Stimulated activated CD8-positive, alpha-beta memory T cell treated with anti-CD3 and anti-CD28 coated beads, Interleukin-4, amount 100 ng/mL, for 1 hour (primary cell): ENCODE measurements at places on chromosomes 6 and 20.

DNA sequence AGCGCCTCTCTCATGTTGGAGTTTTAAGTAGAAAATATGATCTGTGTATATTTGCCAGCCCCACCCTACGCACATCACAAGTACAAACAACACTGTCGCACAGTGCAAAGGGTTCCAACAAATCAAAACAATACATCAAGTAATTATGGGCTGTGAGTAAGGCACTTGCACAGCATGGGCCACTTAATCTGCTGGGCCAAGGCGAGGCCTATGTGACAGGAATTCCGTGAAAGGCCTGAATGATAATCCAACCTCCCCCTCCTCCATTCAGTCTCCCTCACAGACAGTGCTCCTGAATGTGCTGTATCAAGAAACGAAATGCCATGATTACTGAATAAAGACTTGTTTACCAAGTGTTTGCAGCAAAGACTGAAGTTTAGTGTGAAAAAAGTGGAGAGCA is 130.1 kb upstream of the SLC2A12 start:
- no peak for DNase-seq

- no peak for DNase-seq
These were observed 20.9 kb downstream of the LMBRD1 start for GRCh38 chr6:69775941-69776340.

- no peak for DNase-seq
These were observed 544 bp upstream of the HLA-C start for GRCh38 chr6:31272436-31272835.

DNA sequence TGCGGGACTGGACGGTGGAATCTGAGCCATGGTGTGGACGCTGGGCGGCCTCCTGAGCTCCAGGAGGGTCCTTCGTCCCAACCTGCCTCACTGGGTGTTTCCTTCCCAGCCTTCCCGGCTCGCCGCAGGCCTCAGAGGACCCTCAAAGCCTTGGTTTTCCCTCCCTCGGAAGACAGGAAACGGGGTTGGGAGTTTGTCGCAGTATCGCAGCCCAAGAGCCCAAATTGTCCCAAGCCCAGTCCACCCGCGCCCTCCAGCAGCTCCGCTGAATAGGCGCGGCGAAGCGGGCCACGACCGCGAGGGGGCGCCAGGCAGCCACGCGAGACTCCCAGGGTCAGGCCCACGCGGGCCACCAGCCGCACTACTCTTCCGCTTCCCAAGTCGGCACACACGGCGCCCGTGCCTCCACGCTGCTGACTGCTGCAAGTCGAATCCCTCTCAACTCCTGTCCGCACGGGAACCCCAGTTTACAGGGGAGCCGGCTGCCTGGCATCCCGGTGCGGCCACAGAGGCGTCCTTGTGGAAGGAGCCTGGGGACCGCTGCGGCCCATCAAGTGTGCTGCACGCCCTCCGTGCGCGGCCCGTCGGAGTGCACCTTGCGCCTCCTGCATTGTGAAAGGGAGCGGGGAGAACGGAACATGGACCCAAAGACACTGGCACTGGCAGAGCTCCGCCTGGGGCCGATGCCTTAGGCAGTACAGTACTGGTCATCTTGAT is 40.4 kb upstream of the HMGA1 start:
- DNase-seq, result peak; percentile 84

GRCh38 chr6:138620630-138621029 is 121.3 kb upstream of the NHSL1 start:
- DNase-seq, result no peak

DNA sequence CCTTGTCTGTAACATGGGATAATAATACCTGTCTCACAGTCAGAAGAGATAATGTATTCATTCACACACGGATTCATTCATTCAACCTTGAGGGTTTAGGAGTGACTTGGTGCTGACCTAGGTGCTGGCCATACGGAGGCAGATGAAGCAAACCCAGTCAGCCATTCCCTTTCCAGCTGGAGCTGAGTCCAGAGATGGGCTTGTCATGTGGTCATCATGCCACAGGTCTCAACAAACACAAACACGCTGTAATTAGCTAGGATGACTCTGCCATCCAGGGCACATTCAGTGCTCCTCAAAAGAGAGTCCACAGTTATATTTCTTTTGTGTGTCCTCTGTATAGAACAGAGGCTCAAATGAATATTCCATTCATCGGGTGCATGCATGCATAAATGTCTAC is 19.5 kb upstream of the PRELID3B start:
- no peak for DNase-seq

- DNase-seq, result no peak
These were observed 498.3 kb upstream of the SULF2 start for GRCh38 chr20:48283470-48284110.

DNA sequence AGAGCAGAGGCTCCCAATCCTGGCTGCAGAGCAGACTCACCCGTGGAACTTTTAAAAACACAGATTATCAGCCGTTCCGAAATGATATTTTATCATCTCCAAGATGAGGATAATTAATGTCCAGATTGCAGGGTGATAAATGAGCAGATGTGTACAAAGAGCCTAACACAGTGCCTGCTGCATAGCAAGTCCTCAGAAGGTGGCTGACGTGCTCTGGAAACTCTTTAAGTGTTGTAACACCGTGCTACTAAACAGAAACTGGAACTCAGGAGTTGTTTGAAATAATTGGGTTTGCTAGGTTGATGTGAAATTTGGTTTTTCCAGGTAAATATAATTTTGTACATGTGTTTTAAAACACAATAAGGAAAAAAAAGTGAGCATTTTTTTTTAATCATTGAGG is 118.0 kb downstream of the ARMC2 start:
- DNase-seq, result no peak

DNA sequence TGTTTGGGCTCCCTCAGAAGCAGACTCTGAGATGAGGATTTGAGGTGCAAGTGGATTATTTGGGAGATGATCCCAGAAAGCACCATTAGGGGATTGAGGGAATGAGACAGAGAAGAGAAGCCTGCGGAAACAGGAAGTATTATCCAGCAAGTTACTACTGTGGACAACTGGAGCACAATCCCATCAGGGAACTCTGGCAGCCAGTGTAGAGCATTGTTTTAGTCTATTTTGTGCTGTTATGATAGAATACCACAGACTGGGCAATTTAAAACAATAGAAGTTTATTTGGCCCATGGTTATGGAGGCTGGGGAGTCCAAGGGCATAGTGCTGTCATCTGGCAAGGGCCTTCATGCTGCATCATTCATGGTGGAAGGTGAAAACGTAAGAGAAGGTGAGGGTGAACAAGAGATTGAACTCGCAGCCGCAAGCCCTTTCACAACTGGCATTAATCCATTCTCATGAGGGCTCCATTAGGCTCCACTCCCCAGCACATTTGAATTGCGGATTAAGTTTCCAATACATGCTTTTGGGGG is 43.5 kb upstream of the SLC9A8 start:
- no peak for DNase-seq

DNA sequence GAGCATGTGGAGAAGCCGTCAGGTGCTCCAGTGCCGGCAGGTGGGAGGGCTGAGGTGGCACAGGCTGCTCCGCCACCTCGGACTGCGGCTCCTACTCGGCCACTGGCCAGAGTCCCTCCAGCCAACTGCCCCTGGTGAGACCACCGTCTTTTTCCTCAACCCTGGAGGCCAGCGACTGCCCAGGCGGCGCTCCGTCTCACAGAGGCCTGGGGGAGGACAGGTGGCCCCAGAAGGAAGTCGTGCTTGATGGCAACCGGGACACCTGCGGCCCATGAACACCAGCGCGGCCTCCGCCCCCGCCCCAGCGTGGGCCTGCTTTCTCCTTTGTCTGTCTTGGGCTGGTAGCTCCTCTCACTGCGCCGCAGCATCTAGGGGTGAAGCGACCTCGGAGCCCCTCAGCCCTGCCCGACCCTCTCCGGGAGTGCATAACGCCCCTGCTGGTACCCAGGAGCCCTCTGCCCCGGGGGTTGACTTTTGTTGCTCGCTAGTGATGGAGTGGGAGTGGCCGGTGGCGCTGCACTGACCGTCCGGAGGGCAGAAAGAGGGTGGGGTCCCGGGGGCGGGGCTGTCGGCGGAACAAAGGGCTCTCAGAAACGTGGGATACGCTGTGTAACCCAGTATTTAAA is 706 bp upstream of the TUBB2B start:
- DNase-seq, result no peak

- DNase-seq, result no peak
These were observed 882.7 kb upstream of the FLRT3 start for GRCh38 chr20:15220009-15220656.

- DNase-seq, result no peak
These were observed 572.7 kb downstream of the DHX35 start for GRCh38 chr20:39534846-39535245.

GRCh38 chr6:75893058-75893775 is 144.2 kb downstream of the MYO6 start:
- DNase-seq, result no peak

DNA sequence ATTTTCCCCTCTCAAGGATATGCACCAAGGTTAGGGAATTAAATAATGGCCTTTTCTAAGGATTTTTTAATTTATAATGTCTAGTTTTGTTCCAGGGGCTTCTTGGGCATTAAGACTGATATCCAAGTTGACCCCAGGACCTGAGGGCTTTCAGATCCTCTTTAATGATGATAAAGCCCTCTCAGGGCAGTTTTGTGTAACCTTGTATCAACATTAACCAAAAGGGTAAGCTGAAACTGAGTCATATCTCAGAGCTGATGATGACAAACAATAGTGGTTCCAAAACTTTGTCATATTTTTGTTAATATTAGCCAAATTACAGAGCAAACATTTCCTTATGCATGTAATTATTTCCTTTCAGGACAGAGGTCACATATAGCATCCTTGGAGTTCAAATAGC is 309.4 kb upstream of the MAN1A1 start:
- no peak for DNase-seq

- no peak for DNase-seq
These were observed 4.5 kb downstream of the KIAA1755 start for GRCh38 chr20:38256021-38256420.

- no peak for DNase-seq
These were observed 25.6 kb downstream of the BLTP3A start for GRCh38 chr6:34817446-34817845.

DNA sequence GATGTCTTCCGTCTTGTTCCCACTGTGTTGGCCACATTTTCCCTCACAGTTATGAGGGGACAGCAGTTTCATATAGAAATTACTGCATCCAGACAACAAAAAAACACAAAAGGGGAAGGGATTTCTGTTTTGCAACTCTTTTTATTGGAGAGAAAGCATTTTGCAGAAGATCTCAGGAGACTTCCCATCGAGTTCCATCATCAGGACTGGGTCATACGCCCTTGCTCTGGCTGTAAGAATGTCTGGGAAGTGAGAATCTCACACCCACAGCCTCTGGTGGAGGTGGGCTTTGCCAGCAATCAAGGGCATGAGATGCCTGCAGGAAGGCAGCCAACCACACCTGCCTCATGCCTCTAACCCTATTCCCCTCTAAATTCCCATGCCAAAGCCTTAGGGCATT is 5.8 kb upstream of the IGF2R start:
- no peak for DNase-seq

DNA sequence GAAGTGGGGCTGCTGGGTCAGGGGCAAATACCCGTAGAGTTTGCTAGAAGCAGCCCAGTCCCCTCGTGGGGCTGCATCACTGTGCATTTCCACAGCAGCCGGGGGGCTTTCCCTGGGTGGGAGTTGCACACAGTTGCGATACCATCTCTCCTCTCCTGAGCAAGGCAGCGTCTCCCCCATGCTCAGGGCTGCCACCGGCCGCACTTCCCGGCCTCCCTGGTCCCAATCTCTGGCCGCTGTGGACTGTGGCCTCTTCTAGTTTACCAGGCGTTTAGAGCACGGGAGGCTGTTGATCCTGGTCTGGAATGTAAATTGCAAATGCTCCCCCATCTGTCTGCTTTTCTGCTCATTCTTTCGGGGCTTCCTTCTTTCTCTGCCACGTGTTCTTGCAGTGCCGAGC is 31.1 kb downstream of the OSBPL2 start:
- no peak for DNase-seq

DNA sequence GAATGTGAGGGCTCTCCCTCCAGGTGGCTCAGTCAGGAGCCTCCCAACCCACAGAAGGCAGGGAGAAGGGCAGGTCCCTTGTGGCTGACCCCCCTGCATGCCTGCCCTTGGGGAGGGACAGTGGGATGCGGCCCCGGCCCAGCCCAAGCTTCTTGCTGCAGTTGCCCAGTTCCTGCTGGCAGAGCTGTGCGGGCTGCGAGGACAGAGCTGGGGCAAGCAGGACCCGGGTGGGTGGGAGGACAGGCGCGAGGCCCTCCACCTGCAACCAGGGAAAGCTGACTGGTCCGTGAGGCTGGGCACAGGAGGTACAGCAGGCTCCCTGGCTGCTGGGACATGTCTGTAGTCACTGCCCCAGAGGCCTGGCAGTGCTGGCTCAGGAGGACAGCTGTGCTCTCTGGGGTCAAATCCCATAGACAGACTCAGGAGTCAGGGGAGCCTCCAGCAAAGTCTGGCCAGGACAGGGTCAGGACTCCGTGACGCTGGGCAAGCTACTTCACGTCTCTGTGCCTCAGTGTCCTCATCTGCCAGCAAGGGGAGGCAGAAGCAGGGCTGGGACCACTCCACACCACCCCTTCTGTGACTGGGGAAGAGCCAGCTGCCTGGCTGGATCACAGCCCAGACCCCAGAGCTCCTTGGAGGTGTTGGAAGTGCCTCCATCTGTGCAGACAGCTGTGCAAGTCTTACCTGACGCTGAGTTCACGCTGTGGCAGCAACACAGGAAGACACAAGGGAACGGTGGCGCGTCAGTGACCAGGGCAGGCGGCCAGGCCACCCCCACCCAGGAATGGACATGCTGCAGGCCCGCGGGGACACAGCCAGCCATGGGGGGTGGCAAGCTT is 13.0 kb downstream of the UCKL1 start:
- no peak for DNase-seq

- DNase-seq, result no peak
These were observed 164.1 kb downstream of the RNF144B start for GRCh38 chr6:18551228-18551627.

- DNase-seq, result no peak
These were observed 77.6 kb downstream of the POPDC3 start for GRCh38 chr6:105102186-105102585.

GRCh38 chr6:142031035-142031434 is 101.7 kb upstream of the GJE1 start:
- no peak for DNase-seq

DNA sequence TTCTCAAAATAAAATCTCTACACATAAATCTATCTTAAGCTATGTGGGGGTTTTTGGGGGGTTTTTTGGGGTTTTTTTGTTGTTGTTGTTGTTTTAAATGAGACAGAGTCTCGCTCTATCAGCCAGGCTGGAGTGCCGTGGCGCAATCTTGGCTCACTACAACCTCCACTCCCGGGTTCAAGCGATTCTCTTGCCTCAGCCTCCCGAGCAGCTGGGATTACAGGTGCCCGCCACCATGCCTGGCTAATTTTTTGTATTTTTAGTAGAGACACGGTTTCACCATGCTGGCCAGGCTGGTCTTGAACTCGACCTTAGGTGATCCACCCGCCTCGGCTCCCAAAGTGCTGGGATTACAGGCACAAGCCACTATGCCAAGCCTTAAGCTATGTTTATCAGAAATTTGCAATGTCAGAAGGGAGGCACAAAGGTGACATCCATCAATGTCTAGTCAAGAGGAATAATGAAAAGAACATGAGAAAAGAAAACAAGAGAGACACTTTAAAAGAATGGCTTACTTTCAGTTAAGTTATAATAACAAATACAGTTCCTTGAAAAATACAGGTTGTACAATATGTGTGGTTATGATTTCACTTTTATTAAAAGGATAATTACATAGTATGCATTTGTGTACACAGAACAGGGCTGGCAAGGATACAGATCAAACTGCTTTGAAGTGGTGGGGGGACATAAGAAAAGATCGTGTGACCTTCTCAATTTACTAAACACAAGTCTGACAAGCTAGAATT is 28.6 kb downstream of the SLC23A2 start:
- no peak for DNase-seq
